ENCODE measurements at places on chromosomes 4 and X.

DNA sequence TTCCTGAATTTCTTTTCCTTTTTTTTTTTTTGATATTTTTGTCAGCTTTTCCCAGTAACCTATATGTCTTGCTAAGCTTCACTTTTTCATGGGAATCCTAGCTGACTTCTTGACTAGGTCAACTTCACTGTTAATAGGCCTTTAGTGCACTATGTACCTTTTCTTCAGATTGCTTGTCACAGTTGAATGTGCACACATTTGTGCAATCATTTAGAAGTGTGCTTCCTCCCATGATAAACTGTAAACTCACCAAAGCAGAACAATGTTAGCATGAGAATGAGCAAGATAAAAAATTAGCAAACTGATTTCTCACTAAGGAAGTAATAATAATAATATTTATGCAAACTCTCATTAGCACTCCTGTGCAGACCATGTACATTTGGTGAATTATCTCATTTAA, 173.2 kb downstream of the PABPC4L start:
- no peak for DNase-seq

DNA sequence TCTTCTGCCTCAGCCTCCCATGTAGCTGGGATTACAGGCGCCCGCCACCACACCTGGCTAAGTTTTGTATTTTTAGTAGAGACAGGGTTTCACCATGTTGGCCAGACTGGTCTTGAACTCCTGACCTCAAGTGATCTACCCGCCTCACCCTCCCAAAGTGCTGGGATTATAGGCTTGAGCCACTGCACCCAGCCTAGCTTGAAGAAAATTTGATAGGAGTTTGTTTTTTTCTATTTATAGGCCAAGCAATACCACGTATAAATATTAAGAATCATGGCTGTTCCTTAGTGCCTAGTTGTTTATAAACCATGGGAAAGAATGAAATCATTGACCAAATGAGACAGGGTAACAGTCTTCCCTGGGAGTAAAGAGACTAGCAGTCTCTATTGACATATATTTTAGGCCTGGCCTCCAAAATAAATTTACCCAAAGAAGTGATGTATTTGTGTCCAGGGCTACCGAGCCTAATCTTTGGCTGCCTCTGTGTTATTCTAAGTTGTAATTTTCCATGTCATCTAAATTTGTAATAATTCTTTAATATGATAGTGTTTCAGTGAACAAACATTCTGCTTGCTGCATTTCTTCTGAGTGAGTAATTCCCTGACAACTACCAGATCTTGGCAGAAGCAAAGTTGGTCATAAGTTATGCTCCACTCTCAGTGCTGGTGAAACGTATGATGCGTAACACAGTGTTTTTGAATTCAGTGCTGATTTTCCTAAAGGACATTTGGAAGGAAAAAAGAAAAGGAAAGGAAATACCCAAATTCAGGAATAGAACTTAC, 10.3 kb downstream of the PKD2 start:
- DNase-seq: no peak

GRCh38 chr4:17093481-17093880, 195.0 kb upstream of the LDB2 start:
- DNase-seq: no peak

DNA sequence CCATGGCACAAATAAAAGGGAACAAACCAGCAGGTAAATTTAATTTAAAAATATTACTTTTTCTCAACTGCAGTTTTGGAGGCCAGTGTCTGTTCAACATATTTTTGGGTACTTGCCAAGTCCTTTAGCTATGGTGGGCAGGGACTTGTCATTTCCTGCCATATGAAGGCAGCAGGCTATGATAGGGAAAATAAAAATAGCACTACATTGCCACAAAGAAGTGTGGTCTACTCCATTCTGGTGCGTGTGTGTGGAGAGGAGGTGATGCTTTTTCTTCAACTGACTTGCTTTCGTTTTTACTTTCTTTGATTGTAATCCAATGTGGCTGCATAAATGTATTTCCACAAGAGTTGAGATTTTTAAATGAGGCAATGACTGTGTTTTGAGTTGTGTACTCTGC, 17.2 kb downstream of the GPR174 start:
- peak; percentile 66 for DNase-seq

DNA sequence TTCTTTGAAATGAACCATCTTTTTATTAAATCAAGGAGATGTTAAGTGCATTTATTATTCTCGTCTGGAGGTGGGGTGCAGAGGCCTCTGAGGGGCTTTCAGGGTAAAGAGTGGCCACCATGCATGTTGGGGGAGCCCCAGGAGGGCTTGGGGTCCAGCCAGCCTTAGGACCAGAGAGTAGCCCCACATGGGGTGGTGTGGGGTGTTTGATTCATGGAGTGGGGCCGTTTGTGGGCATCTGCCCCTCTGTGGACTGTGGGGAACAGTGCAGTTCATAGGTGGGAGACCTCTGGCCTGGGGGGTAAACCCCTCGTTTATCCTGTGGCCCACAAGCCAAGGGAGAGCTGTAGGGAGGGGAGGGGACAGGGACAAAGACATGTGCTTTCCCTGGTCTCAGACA, 26.9 kb downstream of the HTRA3 start:
- DNase-seq: no peak

GRCh38 chrX:9997524-9997923, 30.4 kb downstream of the CLDN34 start:
- DNase-seq: no peak

- DNase-seq: no peak
These were observed 10.0 kb downstream of the HTRA3 start for GRCh38 chr4:8279321-8280157.

DNA sequence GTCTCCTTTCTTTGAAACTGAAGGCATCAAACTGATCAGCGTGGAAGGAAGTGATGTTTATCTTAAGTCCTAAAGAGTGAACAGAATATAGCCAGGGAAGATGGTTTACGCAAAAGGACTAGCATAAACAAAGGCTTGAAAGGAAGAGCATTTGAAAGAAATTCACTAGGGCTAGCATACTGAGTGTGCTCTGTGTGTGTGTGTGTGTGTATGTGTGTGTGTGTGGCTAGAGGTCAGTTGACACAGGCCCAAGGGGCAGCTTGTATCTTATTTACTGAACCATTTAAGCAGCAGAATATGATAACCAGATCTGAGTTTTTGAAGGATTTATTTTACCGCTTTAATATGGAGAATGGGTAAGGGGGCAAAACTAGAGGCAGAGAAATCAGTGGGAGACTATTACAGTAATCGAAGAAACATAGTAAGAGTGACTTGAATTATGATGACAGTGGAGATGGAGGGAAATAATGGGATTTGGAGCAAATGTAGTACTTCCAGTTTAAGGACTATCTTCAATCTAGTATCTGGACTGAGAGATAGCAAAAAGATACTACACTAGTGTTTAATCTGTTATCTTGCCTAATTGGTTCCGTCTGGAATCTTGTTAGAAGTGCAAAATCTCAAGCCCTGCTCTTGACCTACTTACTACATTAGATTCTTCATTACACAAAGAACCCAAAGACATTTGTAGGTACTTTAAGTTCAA, 36.9 kb downstream of the CEP44 start:
- DNase-seq: no peak

DNA sequence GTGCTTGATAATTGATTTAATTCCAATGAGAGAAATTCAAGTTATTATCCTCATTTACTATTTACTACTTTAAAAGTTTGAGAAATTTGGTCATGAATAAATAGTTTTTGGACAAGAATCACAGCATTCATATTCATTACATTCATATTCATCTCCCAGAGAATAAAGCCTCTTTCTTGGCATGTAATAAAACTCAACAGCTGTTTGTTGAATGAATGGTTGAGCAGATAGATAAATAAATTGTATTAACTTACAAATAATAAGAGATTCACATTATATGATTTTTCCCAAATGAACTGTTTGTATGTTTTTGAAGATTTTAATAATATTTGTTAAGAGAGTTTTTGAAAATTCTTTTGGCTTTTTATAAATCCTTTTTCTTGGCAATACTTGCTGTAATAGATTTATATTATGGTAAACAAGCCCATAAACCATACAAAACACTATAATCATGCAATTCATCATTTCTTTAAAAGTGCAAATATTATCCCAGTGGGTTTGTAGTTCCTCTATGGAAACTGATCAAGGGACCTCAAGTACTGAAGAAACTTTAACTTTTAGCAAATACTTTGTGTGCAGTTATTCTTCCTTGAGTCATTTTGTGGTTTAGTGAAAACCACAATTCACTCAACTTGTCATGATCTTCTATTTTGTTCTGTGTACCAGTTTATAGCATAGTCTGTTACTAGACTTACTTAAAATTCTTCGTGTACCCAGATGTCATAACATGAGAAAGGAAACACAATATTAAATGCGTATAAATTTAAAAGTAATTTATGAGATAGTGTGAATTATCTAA, 371.8 kb downstream of the ADGRL3 start:
- DNase-seq: peak; percentile 91

GRCh38 chrX:117510453-117510852, 606.2 kb downstream of the KLHL13 start:
- no peak for DNase-seq

- no peak for DNase-seq
These were observed 131.2 kb upstream of the KIT start for GRCh38 chr4:54526560-54526959.

DNA sequence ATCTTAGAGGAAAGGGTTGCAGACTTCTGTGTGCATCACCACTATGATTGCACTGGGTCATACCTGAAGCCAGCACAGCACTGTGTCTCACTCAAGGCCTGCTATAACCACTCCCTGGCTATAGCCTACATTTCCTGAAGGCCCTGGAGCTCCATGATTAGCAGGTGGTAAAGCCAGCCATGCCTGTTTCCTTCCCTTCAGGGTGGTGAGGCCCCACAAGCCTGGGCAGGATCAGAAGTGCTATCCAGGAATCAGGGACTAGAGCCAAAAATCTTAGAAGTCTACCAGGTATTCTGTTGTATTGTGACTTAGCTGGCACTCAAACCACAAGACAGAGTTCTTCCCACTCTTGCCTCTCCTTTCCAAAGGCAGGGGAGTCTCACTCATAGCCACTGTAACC, 734.6 kb downstream of the GLUD2 start:
- DNase-seq: no peak

DNA sequence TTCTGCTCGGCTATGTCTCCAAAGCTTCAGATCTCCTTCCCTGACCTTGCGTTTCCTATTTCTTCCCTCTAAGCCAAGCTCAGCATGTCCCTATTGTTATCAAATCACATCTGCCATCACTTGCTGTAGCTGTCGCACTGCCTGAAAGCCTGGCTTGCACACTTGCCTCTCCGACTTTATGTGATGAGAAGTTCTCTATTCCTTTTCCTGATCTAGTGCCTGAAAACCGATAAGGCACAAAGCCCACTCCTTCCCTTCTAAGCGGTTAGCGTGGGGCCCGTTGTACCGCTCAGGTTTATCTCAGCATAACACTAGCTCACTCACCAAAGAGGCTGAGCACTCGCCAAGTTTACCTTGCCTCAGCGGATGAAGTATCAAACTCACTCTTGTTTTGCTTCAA, 816 bp downstream of the NMU start:
- DNase-seq: no peak

DNA sequence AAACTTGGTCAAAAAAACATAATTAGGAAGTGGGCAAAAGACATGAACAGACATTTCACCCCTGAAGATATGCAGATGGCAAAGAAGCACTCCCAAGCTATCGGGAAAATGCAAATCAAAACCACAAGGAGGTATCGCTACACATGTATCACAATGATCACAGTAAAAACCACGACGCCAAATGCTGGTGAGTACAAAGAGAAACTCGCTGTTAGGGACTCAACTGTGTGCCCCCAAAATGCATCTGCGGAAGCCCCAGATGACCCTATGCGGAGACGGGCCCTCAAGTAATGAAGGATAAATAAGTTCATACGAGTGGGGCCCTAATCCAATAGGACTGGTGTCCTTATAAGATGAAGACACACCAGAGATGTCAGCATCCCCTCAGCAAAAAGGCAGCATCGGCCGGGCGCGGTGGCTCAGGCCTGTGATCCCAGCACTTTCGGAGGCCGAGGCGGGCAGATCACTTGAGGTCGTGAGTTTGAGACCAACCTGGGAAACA, 10.2 kb downstream of the GAK start:
- no peak for DNase-seq

DNA sequence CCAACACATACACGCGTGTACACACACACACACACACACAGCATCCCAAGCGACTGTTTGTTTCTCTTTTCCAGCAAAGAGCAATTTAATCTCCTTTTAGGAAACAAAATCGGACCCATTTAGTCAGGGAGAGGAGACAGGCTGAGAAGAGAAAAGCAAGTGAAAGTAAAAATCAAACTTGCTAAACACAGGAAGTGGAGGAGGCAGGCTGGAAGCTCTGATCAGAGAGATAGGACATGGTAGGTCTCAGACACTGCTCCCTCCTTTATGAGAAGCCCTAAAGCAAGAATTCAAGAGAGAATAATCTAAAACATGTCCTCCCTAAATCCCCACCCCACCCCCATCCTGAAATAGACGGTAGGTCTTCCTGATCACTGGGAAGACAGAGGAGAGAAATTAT, 62.3 kb downstream of the GPC3 start:
- no peak for DNase-seq

DNA sequence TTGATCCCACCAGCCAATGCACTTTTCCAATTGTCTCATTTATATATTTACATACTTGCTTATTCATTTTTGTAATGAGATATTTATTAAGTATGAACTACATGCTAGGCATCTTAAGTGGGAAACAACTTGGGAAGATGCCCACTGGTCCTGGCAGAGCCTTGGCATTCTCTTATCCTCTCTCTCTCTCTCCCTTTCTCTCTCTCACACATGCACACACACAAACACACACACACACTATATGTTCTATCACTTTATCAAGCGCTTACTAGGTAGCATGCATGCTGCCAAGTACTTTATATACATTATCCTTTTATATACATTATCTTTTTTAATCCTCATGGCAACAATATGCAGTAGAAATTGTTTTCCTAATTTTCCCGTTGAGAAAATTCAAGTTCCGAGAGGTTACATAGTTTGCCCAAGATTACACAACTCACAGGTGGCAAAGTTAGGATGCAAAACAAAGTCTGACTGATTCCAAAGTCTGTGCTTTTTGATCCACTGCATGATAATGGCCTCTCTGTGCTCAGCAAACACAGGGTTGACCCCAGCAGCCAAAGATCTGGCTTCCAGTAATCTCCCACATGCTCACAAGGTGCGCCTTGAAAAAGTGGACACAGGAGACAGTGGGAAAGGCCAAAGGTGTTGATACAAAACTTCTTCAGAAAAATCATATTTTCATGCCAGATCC, 173.1 kb upstream of the KLF3 start:
- no peak for DNase-seq

DNA sequence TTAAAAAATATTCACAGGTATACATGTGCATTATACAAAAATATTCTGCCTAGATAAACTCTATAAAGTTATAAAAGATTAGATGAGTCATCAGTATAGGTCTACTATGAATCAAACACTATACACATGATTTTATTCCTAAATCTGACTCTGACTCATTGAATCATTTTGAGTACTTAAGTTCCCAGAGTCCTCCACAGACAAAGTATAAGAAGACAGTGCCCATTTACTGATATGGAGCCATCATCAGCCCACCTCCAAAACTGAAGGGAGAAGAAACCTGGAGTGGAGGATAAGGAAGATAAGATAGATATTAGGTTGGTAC, 28.7 kb upstream of the ANTXR2 start:
- DNase-seq: no peak
